ENCODE measurements at places on chromosomes 12 and 14.

DNA sequence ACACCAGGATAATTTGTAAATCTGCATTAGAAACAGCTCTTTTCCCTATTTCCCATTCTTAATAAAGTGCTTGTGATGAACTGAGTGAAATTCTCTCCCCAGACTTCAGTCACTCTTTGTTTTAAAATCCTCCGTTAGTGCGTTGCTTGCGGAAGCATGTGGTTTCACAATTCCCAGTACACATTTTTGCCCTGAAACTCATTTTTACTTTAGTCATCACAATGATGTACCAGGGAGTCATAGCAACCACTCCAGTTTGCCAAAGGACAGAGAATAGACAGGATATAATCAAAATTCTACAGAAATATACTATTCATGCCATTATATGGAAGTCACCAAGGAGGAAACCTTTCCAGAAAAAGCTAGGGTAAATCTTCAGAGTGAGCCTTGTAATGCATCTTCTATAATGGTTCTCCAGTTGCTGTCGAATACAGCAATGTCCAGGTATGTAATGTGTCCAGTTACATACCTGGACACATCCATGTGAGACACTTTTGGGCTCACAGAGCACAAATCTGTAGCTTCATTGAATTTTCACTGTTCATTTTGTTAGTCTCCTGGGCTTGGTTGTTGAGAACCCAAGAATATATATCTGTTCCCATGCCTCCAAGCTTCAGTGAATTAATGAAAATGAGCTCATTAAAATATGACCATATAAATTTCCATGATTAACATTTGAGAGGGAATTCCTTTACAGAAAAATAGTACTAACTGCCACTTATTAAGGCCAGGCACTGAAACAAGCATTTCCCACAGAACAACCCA is 57.8 kb downstream of the GPR135 start:
- no peak for DNase-seq

GRCh38 chr12:29572938-29573337 is 75.5 kb upstream of the OVCH1 start:
- DNase-seq, result no peak

DNA sequence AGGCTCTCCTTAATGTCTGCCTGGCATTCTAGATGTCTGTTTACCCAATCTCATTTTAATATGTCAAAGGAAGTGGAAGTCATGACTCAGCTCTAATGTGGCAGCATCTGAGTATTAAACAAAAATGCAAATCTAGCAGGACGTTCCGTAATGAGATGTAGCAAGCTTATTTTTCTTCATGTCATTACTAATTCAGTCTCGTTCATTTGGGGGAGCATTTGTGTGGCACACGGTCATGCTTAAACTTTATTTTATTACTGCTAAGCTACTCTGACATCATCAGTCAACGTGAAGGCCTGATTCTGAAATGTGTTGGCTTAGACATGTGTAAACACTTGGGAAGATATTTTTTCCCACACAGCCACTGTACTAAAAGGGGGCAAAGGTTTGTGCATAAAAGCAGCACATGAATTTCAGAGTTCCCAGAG is 326.7 kb upstream of the TMPO start:
- DNase-seq, result no peak

DNA sequence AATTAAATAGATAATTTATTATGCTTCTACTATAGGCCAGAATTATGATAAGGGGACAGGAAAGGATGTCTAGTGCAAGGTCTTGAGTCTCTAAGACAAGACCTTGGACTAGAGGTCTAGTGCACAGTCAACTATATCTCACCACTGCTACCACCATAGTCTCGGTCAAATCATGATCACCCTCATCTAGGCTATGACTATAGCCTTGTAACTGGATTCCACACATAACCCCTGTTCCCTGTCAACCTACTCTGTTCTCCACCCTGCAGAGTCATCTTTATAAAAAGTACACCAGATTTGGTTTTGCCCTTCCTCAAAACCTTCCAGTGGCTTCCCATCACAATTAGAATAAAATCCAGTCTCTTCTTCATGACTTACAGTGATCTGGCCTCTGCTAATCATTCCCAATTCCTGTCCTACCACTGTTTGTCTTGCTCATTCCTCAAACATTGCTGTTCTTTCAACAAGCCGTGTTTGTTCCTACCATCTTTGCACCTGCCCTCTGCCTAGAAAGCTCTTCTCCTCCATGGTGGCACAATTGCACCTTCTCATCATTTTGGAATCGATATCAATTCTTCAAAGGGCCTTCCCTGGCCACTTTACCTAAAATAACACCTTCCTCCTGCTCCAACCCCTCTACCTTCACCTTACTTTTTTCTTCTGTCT is 169.4 kb downstream of the FOXN3 start:
- DNase-seq, result no peak

DNA sequence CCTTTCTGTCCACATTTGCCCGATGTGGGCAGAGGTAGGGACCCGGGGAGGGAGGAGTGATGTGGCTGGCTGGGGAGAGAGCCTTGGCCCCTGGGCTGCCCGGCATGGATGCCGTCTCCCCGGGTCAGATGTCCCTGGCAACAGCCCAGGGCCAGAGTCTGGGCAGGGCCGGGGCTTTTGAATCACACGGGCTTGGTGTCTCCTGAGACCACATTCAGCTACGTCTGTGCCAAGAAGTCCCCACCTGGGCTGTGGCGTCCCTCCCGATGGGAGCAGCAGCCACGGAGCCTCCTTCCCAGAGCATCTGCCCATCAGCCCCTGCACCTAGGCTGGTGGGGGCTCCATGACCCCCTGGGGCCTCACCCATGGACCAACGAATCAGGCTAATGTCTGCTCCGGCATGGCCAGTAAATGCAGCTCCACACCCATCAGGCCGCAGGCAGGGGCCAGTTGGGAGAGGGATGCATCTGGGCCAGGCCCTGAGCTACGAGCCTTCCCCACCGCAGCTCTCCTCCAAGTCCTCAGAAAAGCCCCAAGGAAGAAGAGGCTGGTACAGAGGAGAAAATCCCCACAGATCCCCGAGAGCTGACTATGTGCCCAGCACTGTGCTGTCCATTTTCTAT is 109.4 kb downstream of the RFLNA start:
- DNase-seq, result no peak

DNA sequence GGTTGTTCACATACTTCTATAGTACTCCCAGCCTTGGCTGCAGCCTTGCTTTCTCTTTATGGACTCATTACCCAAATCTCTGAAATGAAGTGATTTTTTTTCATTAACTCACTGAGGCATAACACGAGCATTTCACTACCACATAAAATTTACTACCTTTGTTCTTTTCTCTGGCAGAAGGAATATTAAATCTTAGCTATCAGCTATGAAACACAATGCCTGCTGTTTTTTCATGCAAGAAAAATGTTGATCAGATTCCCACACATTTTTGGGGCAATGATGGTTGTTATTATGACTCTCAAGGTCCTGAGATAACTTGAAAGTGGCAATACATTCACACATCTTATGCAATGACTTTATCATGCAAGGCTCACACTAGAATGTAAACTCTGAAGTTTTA is 225.3 kb upstream of the ATP2B1 start:
- DNase-seq, result no peak

DNA sequence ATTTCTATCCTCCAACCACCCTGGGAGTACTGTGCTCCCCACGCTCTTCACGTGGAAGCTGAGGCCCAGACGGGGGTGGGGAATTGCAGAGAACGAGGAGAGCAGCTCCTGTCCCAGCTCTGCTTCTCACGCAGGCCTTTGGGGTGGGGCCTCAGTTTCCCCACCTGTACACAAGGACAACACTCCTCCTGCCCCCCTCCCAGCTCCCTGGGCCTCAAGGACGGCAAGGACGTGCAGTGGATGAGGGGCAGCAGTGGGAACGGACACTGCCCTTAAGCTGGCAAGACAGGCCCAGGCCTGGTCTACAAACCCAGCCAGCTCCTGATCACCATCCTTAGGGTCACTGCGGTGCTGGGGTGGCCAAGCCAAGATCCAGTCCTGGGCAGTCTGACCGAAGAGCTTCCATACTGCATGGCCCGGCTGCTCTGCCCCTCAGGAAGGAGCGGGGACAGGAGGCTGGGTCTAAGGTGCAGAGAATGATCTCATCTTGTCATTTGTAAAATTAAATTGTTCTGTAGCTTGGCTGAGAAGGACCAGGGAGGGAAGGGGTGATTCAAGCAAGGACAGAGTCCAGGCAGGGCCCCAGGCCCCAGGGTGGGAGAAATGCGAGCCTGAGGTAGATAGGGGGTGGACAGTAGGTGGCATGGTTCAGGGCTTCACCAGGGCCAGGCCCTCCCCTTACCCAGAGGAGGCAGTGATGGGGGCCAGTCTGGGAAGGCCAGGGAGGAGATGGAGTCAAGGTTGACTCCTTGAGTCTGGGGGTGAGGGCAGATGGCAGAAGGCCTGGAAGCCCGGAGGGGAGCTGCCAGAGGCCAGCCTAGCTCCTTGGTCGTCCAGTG is 1.3 kb upstream of the CLBA1 start:
- no peak for DNase-seq

- no peak for DNase-seq
Measured at GRCh38 chr12:89326239-89327040, 25.9 kb downstream of the DUSP6 start.

GRCh38 chr12:27434673-27435565 is 11.6 kb upstream of the SMCO2 start:
- no peak for DNase-seq

GRCh38 chr14:77375164-77375950 is 1.5 kb downstream of the TMED8 start:
- DNase-seq, result no peak

DNA sequence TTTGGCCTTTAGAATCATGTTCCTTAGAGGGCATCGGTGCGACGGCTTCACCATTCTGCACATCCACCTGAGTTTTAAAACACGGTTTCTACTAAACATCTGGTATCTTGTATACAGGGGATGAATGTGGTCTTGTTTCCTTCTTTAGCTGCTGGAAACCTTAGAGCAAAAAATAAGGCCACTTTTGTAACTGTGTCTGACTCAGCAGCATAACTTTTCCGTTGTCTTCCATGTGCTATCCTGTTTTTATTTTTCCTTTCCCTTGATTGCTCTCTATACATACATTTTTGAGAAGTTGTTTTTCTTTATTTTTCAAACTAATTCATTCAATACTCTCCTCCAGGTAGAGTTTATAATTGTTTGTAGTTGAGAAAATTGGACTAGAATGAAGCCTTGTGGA is 108.8 kb upstream of the PCED1B start:
- no peak for DNase-seq

DNA sequence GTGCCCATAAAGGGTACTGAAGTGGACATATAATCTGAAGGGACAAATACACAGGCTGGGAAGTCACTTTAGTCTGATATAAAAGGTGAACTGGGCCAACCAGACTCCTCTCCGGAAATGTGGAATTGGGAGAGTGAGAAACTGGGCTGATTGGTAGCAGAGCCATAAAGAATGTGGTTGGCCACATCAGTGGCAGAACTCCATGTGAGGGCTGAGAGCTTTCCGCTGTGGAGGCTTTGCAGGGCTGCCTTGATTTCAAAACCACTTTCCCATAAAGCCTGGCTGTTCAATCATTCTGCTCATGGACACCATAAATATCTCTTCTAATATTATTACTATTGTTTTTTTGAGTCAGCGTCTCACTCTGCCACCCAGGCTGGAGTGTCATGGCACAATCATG is 220.3 kb downstream of the MON2 start:
- DNase-seq, result no peak

DNA sequence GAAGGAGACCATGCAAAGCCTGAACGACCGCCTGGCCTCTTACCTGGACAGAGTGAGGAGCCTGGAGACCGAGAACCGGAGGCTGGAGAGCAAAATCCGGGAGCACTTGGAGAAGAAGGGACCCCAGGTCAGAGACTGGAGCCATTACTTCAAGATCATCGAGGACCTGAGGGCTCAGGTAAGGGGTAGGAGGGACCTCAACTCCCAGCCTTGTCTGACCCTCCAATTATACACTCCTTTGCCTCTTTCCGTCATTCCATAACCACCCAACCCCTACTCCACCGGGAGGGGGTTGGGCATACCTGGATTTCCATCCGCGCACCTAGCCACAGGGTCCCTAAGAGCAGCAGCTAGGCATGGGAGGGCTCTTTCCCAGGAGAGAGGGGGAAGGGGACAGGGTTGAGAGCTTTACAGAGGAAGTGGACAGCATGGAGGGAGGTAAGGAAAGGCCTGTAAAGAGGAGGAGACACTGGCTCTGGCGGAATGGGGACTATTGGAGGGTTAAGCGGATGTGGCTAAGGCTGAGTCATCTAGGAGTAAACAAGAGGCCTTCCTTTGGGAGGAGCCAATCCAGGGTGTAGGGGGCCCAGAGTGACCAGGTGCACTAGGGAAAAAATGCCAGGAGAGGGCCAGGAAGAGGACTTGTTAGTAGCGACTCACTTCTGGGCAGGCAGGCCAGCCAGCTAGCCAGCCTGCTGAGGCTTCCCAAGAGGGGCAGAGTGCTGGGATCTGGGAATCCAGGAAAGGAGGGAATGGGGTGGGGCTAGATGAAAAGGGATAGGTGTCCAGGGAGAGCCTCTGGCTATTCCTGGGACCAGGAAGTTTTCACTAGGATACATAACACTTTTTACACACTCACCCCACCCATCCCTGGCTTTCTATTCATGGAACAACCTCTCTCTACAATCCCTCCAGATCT is 754 bp downstream of the KRT18 start:
- no peak for DNase-seq

- DNase-seq, result no peak
Measured at GRCh38 chr14:29645117-29645516, 282.5 kb downstream of the PRKD1 start.

- no peak for DNase-seq
Measured at GRCh38 chr12:81078469-81079196, 754 bp downstream of the ACSS3 start.

DNA sequence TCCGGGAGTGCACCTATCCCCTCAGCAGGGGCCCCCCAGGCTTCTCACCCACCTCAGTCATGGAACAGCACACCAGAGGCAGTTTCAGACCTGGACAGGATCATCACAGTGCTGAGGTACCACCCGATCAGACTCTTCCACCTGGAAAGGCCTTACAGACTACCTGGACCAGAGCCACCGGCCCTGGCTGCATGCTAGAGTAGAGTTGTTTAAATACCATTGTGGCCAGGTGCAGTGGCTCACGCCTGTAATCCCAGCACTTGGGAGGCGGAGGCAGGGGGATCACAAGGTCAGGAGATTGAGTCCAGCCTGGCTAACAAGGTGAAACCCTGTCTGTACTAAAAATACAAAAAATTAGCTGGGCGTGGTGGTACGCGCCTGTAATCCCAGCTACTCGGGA is 61.5 kb downstream of the TSPAN11 start:
- DNase-seq, result no peak

DNA sequence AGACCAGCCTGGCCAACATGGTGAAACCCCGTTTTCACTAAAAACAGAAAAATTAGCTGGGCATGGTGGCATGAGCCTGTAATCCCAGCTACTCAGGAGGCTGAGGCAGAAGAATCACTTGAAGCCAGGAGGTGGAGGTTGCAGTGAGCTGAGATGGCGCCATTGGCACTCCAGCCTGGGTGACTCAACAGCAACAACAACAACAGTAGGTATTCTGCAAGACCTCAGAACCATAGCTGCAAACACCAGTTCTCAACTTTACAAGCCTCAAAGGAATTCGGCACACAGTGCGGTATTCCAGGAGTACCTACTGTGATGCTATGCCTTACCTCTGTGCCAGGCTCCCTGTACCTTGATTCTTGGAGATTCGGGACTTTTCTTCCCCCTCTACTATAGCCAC is 15.8 kb downstream of the FOXN3 start:
- no peak for DNase-seq

Data from stimulated activated CD4-positive, alpha-beta T cell treated with anti-CD3 and anti-CD28 coated beads, Interleukin-15, amount 100 ng/mL, for 1 hour (primary cell).